ENCODE measurements at places on chromosomes 5 and 9.

DNA sequence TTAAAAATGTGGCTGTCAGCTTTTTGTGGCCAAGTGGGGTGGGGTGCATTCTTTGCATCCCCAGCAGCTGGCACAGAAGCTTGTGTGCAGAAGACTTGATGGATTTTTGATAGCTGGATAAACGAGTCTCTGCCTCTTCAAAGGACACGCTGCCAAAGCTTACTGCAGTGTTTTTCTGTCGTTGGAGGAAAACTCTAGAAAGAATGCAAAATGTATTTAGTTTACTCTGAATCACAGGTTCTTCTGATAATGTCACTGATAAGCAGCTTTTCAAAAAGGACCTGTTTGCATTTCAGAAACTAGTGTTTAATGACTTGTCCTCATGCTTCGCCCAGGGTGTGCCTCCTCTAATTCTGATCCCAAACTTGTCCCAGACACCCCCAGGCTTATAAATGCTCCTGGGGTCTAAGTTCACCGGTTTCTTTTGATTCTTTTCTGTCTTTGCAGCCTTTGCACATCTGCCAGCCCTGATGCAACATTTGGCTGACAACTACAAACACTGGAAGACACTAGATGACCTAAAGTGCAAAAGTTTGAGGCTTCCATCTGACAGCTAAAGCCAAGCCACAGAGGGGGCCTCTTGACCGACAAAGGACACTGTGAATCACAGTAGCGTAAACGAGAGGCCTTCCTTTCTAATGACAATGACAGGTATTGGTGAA, 66.0 kb downstream of the WDR41 start:
- DNase-seq = peak; percentile 67

- no peak for DNase-seq
Observed at GRCh38 chr5:77638763-77639671, 504 bp upstream of the OTP start.

DNA sequence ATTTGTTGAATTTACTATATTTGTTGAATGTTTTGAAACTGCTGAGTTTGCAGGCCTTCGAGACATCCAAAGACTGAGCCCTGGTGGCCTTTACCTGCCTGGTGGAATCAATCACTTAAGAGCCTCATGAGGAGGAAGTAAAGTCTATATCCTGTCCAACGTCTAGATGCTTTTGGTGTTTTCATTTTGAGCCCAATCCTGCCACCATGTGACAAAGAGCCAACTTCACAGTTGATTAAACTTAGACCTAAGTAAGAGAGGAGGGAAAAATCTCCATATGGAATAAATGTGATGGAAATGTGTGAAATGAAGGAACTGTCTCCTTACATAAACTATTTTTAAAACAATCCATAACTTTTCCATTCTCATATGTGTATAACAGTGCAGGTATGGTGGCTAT, 220.1 kb downstream of the PRR16 start:
- no peak for DNase-seq

DNA sequence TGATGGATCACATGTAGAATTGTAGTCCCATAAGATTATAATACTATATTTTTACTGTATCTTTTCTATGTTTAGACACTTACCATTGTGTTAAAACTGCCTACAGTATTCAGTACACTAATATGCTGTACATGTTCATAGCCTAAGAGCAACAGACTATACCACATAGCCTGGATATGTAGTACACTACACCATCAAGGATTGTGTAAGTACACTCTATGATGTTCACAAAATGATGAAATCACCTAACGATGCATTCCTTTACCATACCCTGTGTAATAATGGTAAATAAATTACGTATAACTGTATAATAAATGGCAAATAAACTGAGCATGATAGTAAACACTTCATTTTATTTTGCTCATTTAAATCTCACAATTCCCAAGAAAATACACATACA, 60.3 kb downstream of the RICTOR start:
- no peak for DNase-seq

GRCh38 chr9:127133739-127134167, 11.3 kb upstream of the ANGPTL2 start:
- peak; percentile 34 for DNase-seq

DNA sequence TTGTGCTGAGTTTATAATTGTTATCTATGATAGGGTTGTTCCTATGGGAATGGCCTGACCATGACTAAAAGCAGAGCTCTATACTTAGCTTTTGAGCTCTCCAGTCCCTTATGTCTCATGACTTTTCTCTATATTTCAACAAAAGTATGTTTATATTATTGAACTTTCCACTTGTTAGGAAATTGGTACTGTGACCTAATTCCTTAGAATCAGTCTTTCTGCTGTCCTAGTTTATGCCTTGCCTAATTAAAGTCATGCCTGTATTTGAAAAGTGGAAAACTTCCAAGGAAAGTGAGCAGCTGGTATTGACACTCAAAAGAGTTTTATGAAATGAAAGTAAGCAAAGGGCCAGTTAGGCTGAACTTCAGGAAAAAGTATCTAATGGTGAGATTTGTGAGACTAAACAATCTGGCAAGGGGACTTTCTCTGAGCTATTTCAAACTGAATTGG, 68.6 kb downstream of the XRCC4 start:
- no peak for DNase-seq

DNA sequence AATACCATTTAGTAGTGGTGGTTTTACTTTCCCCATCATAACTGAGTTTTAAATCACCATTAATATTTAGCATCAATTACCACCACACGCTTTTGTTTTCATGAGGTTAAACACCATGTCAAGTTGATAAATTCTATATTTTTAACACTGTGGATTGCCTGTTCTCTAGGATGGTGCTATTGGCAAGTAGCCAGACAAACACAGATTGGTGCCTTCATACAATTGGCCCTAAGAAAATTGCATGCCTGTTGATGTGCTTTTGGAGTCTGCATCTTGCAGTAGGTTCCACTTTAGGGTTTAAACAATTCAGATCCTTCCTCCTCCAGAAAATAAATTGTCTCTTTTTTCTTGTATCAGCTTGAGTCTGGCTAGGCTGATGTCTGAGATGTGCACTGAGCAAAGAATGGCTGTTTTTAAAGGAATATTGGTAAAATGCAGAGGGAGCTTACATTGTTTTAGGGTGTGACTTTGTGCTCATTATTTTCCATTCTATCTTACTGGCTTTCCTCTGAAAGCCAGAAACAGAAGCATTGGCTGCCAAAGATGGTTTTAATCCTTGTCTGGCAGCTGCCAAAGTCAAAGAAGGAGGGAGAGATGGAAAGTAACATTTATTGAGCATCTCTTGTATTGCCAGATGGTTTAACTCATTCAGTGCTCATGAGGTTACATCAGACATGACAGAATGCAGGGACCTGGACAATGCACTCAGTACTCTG, 19.6 kb upstream of the MAN2A1 start:
- DNase-seq = no peak

DNA sequence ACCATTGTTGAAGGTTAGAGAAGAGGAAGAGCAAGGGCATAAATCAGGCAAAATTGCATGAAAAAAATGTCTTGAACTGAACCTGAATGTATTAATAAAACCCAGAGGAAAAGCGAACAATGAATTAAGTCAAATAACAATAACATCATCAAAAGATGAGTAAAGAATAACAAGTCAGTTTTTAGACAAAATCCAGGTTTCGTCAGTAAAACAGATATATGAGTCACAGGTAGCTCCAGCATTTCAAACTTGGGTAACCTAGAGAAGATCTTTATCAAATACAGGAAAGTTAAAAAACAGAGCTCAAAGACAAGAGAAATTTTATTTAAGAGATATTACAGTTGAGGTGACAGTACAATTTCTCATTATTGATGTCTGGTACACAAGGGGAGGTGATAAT, 332.4 kb downstream of the EFNA5 start:
- DNase-seq = no peak

DNA sequence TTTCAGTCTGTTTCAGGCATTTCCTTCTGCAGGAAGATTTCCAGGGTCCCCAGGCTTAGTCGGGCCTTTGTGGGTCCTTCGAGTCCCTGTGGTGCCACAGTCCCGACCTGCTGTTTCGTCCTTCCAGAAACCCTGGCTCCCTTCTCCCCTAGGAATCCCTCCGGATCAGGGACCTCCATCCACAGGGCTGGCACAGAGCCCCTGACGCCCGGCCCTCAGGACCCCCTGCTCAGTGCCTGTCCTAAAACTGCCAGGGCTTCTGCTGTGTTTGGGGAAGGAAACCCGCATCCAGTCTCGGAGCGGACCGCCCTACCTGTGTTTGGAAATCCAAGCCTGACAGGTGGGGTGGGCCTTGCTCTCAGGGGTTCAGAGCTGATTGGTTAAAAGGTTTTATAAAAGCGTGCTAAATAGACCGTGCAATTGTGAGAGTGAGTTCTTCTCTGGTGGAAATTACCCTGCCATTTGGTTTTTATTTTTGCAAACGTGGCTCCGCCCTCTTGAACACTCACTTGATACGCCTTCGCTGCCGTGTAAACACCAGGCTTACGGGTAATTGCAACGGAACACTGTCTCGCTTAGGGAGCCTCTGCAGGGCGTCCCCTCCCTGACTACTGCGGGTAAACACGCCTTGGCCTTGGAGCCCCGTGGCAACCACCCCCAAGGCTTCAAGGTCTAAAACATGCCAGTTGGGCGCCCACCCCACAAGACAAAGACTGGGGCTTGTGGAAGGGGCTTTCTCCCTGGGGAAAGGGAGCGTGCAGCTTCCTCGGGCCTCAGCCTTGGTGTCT, 121.2 kb downstream of the PHF2 start:
- DNase-seq = no peak

DNA sequence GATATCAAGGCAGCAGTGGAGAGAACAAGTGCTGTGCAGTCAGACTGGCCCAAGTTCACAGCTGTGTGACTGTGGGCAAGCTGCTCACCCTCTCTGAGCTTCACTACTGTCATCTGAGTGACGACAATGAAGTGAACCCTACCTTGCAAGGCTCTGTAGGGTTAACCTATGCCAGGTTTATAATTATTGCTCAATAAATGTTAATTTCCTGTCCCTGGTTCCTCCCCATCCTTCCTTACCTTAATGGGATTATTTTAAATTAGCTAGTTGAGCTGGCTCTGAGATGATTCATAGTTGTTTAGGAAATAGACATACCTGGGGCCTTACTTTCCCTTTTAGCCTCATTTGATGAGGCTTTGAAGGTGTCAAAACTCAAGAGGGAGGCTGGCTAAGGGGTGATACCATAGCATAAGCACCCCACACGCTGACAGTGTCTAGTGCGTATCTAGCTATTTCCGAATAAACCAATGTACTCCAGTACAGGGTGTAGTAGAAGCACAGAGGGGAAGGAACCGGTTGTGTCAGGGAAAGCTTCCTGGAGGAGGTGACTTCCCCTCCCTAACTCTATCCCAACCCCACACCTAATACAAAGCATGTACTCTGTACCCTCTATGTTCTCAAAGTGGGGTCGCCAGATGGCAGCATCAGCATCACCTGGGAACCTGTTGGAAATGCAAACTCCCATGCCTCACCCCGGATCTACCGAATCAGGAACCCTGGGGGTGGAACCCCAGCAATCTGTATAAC, 63.3 kb upstream of the SLC25A51 start:
- no peak for DNase-seq

GRCh38 chr9:72333197-72333596, 31.8 kb downstream of the ZFAND5 start:
- DNase-seq = no peak

- DNase-seq = no peak
Observed at GRCh38 chr5:135826221-135826525, 8.3 kb upstream of the SLC25A48 start.

- no peak for DNase-seq
Observed at GRCh38 chr9:113623851-113624485, 160.4 kb downstream of the RGS3 start.

- DNase-seq = no peak
Observed at GRCh38 chr9:105148328-105149006, 96.0 kb upstream of the SLC44A1 start.

- DNase-seq = no peak
Observed at GRCh38 chr9:137228506-137228967, 1.2 kb downstream of the RNF224 start.

DNA sequence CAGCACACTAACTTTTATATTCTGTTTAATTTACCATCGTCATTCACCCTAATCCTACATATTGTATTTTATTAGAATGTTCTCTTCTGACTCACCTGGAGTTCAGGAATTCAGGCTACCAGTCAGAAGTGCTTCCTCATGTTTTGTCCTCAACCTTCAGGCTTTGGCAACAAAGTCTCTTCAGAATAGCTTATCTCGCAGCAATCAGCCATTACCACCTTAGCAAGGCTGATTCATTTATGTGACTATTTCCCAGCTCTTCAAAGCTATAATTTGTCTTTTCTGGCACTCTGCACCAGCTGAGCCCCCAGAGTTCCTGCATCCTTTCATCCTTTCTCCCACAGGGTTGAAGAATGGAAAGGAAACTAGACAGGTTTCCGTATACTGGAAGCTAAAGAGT, 365.5 kb upstream of the CDH18 start:
- DNase-seq = no peak

- no peak for DNase-seq
Observed at GRCh38 chr9:109276469-109277440, 44.1 kb downstream of the EPB41L4B start.

All from left lobe of liver (tissue), 2 donors.